ENCODE measurements at places on chromosomes 2 and 18.

DNA sequence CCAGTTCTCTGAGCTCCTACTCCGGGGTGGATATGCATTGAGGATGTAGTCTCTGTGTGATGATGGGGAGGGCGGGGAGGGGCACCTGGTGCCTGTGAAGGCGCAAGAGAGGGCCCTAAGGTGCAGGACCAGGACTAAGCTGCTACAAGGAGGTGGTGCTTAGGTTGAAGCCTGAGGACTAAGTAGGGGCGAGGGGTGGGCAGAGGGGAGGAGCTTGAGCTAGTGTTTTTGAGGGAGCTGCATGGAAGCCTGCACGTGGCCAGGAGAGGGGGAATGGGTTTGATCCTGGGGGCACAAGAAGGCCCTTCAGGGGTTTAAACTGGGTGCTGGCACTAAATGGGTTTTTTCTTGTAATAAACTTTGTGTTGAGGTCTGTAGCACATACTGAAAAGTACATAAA lies 105.0 kb downstream of the UGGT1 start:
- H3K4me1 ChIP-seq = peaks cover 8% of the 10 kb centered on the region
- H3K36me3 ChIP-seq = peaks cover 6% of the 10 kb centered on the region
- no peak for DNase-seq
- H3K4me3 ChIP-seq = no peak overlapping the region

- H3K27me3 ChIP-seq = no peaks in the 10 kb centered on the region
- H3K36me3 ChIP-seq = no peaks in the 10 kb centered on the region
- no peaks in the 10 kb centered on the region for H3K4me1 ChIP-seq
- DNase-seq = no peak
- no peak overlapping the region for H3K4me3 ChIP-seq
These were observed 416.6 kb upstream of the SMIM21 start for GRCh38 chr18:75844146-75844545.

GRCh38 chr18:36931106-36931505 lies 102.2 kb downstream of the KIAA1328 start:
- H3K27me3 ChIP-seq = no peaks in the 10 kb centered on the region
- no peaks in the 10 kb centered on the region for H3K36me3 ChIP-seq
- DNase-seq = no peak
- no peak overlapping the region for H3K27ac ChIP-seq
- no peaks in the 10 kb centered on the region for H3K4me1 ChIP-seq
- no peak overlapping the region for H3K4me3 ChIP-seq

- H3K4me1 ChIP-seq = no peaks in the 10 kb centered on the region
- no peak overlapping the region for H3K27ac ChIP-seq
- H3K27me3 ChIP-seq = peaks cover 15% of the 10 kb centered on the region
- DNase-seq = no peak
- H3K36me3 ChIP-seq = no peaks in the 10 kb centered on the region
These were observed 8.3 kb downstream of the C2orf81 start for GRCh38 chr2:74413001-74413698.

DNA sequence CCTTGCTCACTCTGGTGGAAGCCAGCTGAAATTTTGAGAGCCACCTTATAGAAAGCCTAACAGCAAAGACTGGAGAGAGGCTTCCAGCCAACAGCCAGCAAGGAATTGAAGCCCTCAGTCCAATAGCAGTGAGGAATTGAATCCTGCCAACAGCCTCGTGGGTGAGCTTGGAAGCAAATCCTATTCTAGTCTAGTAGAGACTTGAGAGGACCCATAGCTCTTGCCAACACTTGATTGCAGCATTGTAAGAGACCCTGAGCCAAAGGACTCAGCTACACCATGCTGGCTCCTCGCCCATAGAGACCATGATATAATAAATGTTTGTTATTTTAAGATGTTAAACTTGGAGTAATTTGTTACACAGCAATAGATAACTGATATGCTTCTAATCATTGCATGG lies 403.0 kb upstream of the TNP1 start:
- no peak overlapping the region for H3K4me3 ChIP-seq
- no peaks in the 10 kb centered on the region for H3K27me3 ChIP-seq
- no peaks in the 10 kb centered on the region for H3K36me3 ChIP-seq
- no peak for DNase-seq

- no peaks in the 10 kb centered on the region for H3K4me1 ChIP-seq
- no peak overlapping the region for H3K4me3 ChIP-seq
- no peaks in the 10 kb centered on the region for H3K27me3 ChIP-seq
- no peak overlapping the region for H3K27ac ChIP-seq
- DNase-seq = no peak
These were observed 1781.3 kb upstream of the CELF4 start for GRCh38 chr18:39346916-39347315.

DNA sequence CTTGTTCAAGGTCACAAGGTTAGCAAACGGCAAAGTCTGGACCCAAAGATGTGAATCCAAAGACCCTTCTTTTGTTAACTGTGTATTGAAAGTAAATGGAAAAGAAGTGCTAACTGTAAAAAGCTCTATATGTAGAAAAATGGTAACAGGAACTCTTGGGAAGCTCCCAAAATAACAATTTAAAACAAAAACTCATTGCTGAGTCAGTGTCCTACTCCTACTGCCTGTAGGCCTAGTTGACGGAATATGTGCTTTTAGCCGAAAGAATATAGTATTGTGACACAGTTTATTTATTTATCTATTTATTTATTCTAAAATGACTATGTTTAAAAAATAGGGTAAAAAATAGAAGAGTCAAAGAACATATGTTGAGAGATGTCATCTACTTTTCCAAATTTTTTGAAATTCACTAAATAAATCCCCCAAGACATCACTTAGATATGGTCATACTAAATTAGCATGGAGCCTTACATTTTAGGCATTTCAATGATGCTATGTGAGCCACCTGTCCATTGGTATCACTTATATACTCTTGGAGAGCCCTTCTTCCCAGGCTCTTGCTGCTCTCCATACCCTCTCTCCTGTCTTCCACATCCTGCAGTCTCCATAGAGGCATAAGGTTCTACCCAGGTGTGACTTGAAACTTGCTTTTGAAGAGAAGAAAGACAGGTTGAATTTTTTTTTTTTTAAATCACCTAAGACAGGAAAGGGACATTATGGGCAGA lies 13.7 kb downstream of the COL5A2 start:
- H3K36me3 ChIP-seq = no peaks in the 10 kb centered on the region
- DNase-seq = peak; percentile 59
- H3K4me3 ChIP-seq = no peak overlapping the region
- H3K27ac ChIP-seq = peak overlapping the region; percentile 65
- no peaks in the 10 kb centered on the region for H3K27me3 ChIP-seq

DNA sequence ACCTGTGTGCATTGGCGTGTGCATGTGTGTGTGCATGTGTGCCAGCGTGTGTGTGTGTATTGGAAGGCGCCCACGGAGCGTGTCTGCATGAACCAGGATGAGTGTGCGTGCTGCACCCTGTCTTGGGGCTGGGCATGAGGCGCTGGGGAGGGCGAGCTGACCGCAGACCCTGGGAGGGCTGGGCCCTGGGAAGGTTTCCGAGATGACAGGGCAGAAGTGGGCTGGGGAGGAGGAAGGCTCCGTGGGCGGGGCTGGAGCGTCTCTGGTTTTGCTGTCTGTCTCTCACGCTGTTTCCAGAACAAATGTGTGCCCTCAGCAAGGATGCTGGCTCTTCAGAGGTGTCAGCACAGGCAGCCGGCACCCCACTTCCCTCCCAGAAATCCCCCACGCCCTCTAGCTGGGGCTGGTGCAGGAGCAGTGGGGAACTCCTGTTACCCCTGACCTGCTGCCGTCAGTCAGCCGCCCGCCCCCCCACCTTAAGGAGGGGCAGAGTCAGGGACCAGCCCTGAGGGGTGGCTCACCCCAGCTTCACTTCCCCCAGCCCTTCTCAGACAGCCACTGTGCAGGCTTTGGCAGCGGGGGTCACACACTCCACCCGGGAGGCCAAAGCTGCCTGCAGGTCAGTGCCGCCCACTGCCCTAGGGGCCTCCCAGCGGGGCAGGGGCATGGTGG lies at the start of gene GPR35:
Gene GPR35 (plus strand): TSS at position 531 of the 672 bp plus-strand sequence. CDS start 4,473 bp downstream, outside the sequence.
- H3K4me3 ChIP-seq = no peak within 1 kb of the TSS
- DNase-seq = no peak
- H3K4me1 ChIP-seq = no peaks in the 10 kb centered on the region
- H3K27ac ChIP-seq = no peak within 1 kb of the TSS

- H3K27ac ChIP-seq = no peak overlapping the region
- H3K4me1 ChIP-seq = no peaks in the 10 kb centered on the region
- no peak overlapping the region for H3K4me3 ChIP-seq
- no peak for DNase-seq
These were observed 320.1 kb downstream of the GBX2 start for GRCh38 chr2:235848055-235848454.

- no peak overlapping the region for H3K27ac ChIP-seq
- H3K4me1 ChIP-seq = no peaks in the 10 kb centered on the region
- H3K27me3 ChIP-seq = no peaks in the 10 kb centered on the region
- peak; percentile 6 for DNase-seq
- no peak overlapping the region for H3K4me3 ChIP-seq
These were observed 3.6 kb upstream of the AQP4 start for GRCh38 chr18:26868968-26869586.

- DNase-seq = no peak
- no peaks in the 10 kb centered on the region for H3K36me3 ChIP-seq
- H3K4me3 ChIP-seq = no peak overlapping the region
- H3K4me1 ChIP-seq = no peaks in the 10 kb centered on the region
- no peaks in the 10 kb centered on the region for H3K27me3 ChIP-seq
These were observed 515.9 kb downstream of the SLC4A3 start for GRCh38 chr2:220143336-220143735.

GRCh38 chr2:43022896-43023295 lies 203.5 kb downstream of the ZFP36L2 start:
- no peaks in the 10 kb centered on the region for H3K36me3 ChIP-seq
- no peak overlapping the region for H3K27ac ChIP-seq
- peaks cover 9% of the 10 kb centered on the region for H3K4me1 ChIP-seq
- H3K27me3 ChIP-seq = no peaks in the 10 kb centered on the region
- no peak for DNase-seq

DNA sequence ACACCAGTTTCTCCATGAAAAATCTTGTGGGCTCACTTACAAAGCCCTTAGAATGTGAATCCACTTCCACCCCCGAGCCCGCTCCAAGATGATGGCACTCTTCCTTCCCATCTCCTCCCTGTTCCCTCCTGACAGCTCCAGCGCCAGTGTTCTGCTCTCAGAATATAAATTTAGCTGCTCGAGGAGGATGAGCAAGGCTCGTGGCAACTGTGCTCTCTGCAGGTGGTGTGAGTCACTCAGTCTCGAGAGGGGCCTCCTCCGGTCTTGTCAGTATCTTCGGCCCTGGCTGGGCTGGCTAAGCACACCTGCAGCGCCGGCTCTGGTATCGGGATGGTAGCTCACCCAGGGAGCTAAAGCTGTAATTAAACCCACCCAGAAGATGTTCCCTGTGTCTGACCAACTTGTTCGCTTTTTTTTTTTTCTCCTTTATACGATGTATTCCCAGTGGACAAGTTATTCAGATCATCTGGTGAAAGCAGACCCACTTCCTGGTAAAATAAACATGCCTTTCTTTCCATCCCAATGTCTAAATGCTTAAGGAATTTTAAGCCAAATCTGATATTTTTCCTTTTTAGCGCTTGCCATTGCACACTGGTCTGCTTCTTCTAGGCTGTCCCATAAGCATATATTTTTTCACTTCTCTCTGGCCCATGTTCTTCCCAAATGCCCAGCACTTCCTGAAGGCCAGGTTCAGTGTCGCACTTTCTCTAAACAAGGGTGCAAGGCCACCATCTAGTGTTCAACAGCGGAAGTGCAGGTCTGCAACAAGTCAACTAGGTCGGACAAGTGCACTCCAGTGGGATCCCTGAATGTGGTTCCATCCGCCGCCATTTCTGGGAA lies 31.4 kb upstream of the YPEL5 start:
- peak; percentile 84 for DNase-seq
- H3K4me1 ChIP-seq = no peaks in the 10 kb centered on the region
- no peak overlapping the region for H3K27ac ChIP-seq
- no peak overlapping the region for H3K4me3 ChIP-seq
- no peaks in the 10 kb centered on the region for H3K36me3 ChIP-seq

DNA sequence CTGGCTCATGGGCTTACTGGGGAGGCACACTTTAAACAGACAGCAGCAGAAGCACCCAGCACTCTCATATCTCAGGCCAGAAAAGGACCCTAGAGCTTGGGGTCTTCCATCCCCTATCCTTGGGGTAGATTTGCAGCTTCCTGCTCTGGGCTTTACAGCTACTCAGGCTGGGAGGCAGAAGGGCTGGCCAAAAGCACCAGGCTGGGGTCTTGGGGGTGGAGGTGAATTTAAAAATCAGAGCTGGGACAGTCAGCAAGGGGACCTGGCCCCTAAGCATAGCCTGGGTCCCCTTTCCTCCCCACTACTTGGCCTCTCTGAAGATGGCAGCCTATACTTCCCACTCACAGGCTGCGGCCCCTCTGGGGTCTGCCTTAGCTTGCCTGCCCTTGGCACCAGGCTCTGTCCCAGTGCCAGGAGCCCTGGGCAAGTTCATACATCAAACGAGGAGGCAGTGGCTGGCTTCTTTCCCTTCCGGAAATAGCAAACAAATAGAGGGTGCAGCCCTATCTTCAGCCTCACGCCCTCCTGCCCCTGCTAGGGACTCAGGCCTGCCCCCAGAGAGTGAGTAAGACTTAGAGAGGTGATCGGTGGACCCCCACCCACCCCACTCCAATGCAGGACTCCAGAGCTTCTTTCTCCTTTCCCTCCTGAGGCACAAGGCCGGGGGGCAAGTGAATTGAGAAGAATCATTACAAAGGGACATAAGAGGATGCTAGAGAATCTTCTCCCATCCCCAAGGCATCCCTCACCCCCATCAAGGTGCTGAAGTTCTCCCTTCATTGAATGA lies 26.0 kb upstream of the TNS1 start:
- H3K4me1 ChIP-seq = no peaks in the 10 kb centered on the region
- no peaks in the 10 kb centered on the region for H3K27me3 ChIP-seq
- no peak overlapping the region for H3K27ac ChIP-seq
- no peaks in the 10 kb centered on the region for H3K36me3 ChIP-seq

- peaks cover 17% of the 10 kb centered on the region for H3K36me3 ChIP-seq
- no peaks in the 10 kb centered on the region for H3K27me3 ChIP-seq
- peak; percentile 40 for DNase-seq
These were observed 97.2 kb downstream of the GULP1 start for GRCh38 chr2:188388831-188389230.

GRCh38 chr2:2667690-2668089 lies 336.6 kb upstream of the MYT1L start:
- no peak overlapping the region for H3K4me3 ChIP-seq
- peaks cover 18% of the 10 kb centered on the region for H3K27me3 ChIP-seq
- no peaks in the 10 kb centered on the region for H3K4me1 ChIP-seq
- H3K36me3 ChIP-seq = no peaks in the 10 kb centered on the region

GRCh38 chr18:435940-436339 lies 64.6 kb downstream of the COLEC12 start:
- H3K27me3 ChIP-seq = no peaks in the 10 kb centered on the region
- no peaks in the 10 kb centered on the region for H3K36me3 ChIP-seq
- H3K27ac ChIP-seq = no peak overlapping the region
- no peaks in the 10 kb centered on the region for H3K4me1 ChIP-seq
- no peak for DNase-seq

- DNase-seq = no peak
- H3K4me3 ChIP-seq = no peak overlapping the region
- H3K27ac ChIP-seq = no peak overlapping the region
- H3K27me3 ChIP-seq = no peaks in the 10 kb centered on the region
- H3K4me1 ChIP-seq = no peaks in the 10 kb centered on the region
- no peaks in the 10 kb centered on the region for H3K36me3 ChIP-seq
These were observed 130.0 kb downstream of the EPHA4 start for GRCh38 chr2:221442128-221442527.

- H3K27ac ChIP-seq = no peak overlapping the region
- peaks cover 18% of the 10 kb centered on the region for H3K4me1 ChIP-seq
- H3K36me3 ChIP-seq = no peaks in the 10 kb centered on the region
- H3K27me3 ChIP-seq = no peaks in the 10 kb centered on the region
- H3K4me3 ChIP-seq = no peak overlapping the region
- DNase-seq = no peak
These were observed 84.8 kb upstream of the RND3 start for GRCh38 chr2:150572194-150572766.
